Suprapubic skin (tissue), 4 donors: ENCODE measurements at places on chromosomes 11 and 22.

GRCh38 chr11:115237578-115237977, 266.6 kb downstream of the CADM1 start:
- no peak for DNase-seq

DNA sequence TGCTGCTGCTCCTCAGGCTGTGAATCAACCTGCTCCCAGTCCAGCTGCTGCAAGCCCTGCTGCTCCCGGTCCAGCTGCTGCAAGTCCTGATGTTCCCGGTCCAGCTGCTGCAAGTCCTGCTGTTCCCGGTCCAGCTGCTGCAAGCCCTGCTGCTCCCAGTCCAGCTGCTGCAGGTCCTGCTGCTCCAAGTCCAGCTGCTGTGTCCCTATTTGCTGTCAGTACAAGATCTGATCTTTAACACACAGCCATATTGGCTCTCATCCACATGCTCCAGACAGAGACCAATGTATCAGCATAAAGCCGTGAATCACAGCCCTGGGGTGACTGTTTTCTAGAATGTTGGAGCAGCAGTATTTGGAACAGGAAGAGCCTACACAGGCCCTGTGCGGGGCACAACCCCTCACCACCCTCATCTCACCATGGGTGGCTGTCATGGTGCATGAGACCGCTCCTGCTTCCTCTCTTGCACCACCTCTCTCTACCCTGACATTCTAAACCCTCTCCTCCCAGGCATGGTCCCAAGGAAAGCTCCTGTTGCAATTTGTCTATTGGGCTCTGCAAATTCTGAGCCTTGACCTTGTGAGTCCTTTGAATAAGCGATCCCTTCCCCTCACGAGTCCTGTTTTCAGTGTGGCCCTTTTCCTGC, 3.5 kb downstream of the KRTAP5-10 start:
- DNase-seq = no peak

DNA sequence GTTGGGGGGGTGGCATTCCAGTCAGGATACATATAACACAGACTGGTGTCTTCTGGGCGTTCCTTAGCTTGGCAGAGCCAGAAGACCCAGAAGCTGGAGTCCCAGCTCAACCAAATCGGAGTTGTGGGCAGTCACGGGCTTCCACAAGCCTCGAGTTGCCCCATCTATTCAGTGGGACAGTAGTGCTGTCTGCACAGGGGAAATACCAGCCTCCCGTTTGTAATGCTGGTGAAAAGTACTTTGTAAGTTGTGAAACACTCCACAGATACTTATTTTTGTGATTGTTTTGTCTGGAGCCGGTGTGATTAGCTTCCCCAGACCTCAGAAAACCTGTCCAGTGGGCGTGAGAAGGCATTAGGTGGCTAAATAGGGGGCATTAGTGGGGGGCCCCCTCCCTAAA, 13.6 kb downstream of the DGKZ start:
- DNase-seq = no peak

DNA sequence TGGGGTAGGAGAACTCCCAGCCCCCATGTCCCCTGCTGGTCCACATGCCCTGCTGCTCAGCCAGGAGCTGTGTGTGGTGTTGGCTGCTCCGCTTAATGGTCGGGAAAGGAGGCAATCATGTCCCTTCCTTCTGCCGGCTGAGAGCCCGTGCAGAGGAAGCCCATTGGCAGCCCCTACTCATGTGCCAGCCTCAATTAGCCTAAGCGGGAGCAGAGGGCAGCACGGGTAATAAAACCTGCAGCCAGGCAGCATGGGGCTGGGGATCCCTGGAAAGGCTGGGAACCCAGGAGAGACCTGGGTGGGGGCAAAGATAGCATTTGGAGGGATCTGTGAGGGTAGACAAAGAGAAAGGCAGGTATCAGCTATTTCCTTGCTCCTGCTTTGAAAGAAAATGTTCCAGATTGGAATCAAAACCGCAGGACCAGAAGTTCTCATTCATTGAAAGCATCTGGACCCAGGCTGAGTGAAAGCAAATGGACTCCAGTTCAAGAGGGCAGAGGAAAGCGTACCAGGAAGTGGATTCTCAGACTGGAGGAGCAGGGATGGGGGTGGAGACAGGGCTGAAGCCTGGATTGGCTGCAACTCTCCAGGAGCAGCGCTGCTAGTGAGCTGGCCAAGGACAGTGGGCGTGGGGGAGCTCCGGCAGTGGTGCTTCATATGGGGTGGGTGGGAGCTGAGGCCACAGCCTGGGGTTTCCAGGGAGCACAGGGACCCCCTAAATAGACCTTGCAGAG, 103.4 kb upstream of the NECTIN1 start:
- DNase-seq = no peak

DNA sequence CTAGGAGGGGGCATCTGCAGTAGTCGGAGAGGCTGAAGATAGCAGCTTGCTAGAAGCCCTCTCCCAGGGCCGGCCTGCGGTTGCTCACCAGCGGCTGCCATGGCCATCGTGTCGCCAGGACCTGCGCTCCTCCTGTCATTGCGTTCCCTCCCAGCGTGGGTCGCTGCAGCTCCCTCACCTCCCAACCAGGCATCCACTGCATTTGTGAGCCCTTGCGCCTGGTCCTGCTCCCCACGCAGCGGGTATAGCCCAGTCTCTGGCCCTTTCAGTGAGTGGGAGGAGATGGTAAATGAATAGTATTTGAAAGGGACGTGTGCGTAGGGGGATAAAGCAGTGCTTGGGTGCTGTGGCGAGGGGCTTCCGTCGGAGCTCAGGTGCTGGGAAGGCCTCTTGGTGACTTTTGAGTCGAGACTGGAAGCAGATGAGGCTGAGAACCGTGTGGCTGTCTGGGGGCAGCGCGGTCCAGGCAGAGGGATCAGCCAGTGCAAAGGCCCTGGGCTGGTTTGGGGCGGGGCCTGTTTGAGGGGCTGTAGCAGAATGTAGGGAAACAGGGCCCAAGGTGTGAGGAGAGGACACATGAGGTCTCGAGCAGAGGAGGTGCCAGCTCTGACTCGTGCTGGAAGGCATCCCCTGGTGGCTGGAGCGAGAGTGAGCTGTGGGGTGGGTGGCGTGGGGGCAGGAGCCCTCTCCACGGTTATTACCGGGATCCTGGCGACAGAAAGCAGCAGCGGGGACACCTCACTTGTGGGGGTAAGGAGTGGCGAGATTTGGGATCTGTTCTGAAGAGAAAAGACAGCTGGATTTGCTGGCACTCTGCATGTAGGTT, 39.3 kb downstream of the LRP5 start:
- DNase-seq = no peak

DNA sequence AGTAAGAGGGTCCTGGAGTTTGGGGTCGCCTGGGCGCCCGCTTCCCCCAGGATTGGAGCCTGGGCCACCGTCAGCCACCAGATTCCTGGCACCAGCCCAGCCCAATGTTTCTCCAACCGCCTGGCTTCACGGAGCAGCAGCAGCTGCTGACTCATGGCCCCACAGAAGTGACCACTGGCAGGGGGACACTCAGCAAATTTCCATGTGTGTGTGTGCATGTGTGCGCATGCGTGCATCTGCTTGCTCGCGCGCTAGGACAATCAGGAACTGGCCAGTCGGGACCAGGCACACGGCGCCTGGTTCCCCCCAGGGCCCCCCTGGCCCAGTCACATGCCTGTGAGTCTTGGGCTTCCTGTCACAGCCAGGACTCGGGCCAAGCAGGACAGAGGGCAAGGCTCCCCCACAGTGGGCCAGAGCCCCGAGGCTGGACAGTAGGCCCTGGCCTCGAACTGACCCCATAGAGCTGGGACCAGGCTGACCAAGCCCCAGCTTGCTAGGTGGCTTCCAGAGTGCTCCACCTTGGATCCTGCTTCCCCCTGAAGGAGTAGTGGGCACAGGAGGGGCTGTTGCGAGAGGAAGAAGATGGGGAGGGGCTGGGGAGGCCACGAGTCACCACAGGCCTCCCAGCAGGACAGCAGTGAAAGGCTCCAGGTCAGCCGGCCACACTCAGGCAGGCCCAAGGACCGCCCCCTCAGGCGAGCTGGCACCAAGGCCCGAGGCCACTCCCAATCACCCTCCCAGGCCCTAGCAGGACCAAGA, 3.2 kb downstream of the CTSD start:
- no peak for DNase-seq

DNA sequence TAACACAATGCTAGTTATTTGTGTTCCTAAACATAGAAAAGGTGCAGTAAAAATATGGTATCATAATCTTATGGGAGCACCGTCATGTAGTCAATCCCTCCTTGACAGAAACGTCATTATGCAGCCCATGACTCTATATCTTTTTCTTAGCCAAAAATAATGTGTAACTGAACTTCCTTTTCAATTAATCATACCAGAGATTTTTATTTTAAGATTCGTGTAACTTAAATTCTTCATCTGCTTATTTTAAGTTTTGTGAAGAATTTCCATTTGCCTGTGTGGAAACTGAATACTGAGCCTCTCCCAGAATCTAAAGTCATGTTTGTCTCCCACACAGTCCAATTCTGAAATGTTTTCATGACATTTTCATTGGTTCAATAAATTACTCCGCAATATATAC, 699.1 kb downstream of the KCNA4 start:
- no peak for DNase-seq

DNA sequence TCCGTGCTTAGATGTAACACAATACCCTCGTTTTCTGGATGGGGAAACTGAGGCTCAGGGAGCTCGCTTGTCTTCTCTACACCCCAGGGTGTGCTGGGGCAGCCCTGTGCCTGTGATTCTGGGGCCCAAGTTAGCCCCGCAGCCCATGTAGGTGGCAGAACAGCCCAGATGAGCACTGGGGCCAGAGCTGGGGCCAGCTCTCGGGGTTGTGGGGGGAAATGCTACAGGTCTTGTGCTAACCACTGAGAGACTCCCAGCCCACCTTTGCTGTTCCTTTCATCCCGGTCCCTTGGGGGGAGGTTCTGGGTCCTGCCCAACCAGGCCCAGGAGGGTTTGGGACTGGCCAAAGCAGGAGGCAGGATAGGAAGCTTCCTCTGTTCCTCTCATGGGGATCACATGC, 13.5 kb downstream of the MYEOV start:
- peak; percentile 57 for DNase-seq

GRCh38 chr11:9577556-9577955, 4.1 kb downstream of the WEE1 start:
- DNase-seq = no peak

GRCh38 chr11:61270354-61271076, 24.6 kb downstream of the VWCE start:
- no peak for DNase-seq

DNA sequence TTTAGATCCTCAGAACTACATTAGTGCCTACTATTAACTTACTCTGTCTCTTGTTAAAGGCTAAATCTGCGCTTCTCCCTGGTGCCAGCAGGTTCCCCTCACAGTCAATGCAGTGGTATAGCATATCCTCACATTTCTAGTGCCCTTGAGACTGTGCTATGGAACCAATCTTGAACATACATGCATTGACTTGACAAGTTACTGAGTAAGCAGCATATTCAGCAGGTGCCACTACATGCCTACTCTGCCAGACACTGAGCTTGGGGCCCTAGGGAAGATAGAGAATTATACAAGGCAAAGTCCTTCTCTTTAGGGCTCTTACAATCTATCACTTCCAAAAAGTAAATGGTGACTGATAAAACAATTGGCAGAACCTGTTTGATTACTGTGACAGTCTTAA, 3.2 kb downstream of the FUT4 start:
- no peak for DNase-seq

GRCh38 chr11:100726680-100727079, 39.6 kb downstream of the ARHGAP42 start:
- no peak for DNase-seq

DNA sequence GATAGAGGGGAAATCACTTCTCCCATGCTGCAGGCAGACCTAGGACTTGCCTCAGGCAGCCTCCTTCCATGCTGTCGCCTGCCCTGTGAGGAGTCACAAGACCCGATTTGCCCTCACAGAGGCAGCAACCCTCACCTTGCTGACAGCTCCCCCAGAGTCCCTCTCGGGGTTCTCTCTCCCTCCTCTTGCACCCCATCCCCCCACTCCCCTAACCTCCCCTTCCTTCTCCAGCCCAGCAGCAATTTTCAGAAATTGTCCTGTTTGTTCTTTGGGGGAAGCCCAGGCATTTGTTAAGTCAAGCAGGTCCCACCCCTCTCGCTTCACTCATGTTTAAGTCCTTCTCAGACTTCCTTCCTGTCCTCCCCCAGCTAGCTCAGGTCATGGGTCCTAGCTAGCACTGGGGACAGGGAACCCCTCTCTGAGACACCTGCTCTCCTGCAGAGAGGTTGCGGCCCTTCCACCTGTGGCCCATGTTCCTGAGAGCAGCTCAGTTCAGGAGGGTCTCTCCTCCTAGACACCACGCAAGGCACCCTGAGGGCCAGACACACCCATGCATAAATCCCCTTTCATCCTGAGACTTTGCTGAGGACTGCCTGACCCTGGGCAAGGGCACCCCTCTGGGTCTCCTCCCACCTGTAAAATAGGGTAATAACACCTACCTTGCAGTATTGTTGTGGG, 6.3 kb upstream of the FXYD2 start:
- peak; percentile 52 for DNase-seq

DNA sequence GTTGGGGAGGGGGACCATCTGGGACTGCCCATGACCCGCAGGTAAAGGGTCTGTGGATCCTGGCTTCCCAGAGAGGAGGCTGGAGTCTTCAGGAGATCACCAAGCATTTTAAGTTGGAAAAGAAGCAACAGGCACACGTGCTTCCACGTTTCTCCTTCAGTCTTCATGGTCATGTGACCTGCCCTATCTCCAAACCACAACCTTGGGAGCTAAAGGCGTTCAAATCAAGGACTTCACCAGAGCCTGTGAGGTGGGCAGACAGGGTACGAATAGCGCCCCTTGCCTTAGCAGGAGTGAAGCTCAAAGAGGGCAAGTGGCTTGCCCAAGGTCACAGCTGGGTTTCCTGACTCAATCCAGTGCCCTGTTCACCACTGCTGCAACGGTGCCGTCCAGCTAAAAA, 6.7 kb downstream of the TMEM184B start:
- no peak for DNase-seq

DNA sequence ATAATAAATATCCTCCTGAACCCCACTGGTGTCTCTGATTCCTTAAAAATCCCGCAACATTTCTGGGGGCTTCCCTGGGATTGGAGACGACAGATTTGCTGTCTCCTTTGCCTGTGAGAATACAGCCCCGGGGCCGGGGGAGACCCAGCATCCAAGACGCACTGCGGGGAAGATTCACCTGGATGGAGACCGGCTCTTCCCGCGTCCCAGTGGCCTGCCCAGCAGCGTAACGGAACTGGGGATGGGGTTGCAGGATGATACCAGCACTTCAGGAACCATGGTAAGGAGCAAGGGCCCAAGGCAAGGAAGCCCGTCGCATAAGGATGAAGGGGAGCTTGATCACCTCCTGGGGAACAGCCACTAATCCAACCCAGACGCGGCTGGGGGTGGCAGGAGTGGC, 53.3 kb upstream of the OR4C15 start:
- DNase-seq = no peak

DNA sequence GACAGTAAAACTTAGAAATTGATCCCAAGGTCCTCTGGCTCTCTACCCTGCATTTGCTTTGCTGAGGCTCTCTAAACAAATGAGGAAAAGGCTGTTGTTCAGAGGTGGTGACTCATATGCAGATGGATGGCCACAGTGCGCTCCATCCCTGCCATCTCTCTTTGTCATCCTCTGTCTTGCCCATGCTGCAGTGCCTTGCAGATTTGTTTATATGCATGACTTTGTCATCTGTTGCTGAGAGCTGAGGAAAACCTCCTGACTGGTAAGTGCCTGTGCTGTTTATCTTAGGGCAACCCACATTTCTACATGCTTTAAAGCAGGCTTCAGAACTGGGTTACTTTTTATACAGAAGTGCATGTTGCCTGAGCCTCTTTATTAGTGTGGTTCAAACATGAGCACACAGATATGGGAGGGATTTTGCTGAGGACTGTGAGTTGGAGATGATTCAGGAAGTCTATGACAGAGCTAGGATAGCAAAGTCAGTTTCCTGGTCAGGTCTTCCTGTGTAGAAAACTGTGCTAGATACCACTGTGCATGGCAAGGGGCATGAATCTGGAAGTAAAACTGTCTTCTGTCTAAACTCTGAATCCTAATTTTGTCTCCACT, 57.4 kb downstream of the JAM3 start:
- no peak for DNase-seq
